Stromal cell of bone marrow (primary cell): ENCODE measurements at places on chromosomes 6 and 20.
A peak's percentile ranks its signal among the peaks of the same experiment; 100 is the strongest.

GRCh38 chr20:32344835-32345506 lies 13.2 kb upstream of the ASXL1 start:
- DNase-seq = no peak

GRCh38 chr20:4025679-4026078 lies 10.3 kb upstream of the RNF24 start:
- no peak for DNase-seq

- no peak for DNase-seq
Observed at GRCh38 chr20:4632876-4633275, 88.8 kb upstream of the PRND start.

DNA sequence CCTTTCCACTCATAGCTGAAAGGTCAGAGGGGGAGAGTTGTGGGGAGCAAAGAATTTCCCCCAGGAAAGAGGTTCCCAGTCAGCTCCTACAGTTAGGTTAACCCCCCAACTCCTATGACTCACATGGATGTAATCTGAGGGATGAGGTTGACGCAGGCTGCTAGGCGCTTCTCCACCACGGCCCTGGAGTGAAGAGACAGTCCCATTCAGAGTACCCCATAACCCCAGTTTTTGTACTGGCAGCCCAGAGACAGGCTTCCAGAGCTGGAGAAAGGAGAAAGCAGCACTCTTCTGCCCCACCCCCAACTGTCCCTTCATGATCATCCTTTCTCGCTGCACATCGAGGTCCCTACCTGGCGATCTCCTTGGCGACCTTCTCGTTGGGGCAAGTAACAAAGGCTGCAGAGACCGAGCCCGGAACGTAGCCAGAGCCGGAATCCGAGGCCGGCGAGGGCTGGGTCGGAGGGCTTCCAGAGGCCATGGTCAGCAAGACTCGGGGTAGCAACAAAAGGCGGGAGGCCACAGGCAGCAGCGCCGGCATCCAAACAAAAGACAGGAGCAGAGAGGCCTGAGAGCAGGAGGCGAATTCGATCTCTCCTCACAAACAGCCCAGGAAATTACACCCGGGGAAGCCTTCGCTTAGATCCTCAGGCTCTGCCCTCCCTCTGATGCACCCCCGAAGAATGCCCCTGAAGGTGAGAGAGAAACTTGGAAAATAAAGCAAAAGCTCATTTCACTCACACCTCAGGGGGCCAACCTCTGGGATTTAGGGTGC lies 592 bp downstream of the CUTA start:
- DNase-seq = peak; percentile 69

DNA sequence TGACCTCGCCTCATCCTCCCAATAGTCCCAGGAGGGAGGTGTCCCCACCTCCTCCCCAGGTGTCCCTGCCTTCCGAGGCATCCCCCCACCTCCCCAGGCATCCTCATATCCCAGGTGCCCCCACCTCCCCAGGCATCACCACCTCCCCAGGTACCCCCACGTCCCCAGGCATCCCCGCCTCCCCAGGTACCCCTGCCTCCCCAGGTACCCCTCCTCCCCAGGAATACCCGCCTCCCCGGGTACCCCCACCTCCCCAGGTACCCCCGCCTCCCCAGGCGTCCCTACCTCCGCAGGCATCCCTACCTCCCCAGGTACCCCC lies 198.9 kb downstream of the SYNDIG1 start:
- no peak for DNase-seq

GRCh38 chr6:47484616-47485015 lies 7.0 kb downstream of the CD2AP start:
- DNase-seq = peak; percentile 70

- DNase-seq = no peak
Observed at GRCh38 chr6:121305957-121306607, 28.2 kb downstream of the TBC1D32 start.

- no peak for DNase-seq
Observed at GRCh38 chr6:42028234-42029061, 21.9 kb upstream of the TAF8 start.

DNA sequence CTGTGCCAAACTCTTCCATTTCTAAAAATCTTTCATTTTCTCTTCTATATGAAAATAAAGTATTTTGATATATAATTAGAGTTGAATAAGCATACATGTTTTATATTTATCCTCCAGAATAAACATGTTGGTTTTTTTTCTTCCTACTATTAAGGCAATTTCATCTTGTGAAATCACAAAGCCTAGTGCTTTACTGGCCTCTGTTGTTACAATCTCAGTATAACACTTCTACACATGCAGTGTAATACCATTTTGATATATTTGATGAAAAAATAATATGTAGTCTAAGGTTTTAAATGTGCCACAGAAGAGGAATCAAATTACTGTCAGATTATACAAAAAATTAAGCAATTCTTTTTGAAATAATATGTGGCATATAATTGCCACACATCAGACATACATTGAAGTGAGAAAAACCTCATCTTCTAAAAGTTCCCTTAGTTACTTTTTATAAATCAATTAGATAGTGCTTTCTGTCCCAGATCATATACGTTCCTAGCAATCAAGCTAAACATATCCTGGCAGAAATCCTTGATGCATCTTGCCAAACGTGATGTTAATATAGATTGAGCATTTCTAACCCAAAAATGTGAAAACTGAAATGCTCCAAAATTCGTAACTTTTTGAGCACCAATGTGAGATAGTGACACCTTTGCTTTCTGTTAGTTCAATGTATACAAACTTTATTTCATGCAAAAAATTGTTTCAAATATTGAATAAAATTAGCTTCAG lies 225.1 kb upstream of the MANEA start:
- no peak for DNase-seq

DNA sequence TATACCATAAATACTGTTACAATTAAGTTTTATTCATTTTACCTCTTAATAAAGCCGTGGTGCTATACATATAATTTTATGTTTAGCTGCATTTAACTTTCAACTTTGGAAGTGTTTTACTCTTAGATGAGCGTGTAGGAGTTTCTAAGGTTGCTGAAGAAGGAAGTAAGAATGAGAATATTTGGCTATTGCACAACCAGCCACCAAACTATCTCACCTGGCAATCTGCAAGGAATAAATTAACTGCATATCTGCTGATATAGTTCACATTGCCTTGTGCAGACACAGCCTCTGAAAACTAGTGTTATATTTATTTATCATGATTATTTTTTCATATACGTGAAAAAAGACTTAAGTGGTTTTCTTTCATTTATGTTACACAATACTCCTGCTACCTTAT lies 230.4 kb downstream of the PLCB1 start:
- DNase-seq = no peak

DNA sequence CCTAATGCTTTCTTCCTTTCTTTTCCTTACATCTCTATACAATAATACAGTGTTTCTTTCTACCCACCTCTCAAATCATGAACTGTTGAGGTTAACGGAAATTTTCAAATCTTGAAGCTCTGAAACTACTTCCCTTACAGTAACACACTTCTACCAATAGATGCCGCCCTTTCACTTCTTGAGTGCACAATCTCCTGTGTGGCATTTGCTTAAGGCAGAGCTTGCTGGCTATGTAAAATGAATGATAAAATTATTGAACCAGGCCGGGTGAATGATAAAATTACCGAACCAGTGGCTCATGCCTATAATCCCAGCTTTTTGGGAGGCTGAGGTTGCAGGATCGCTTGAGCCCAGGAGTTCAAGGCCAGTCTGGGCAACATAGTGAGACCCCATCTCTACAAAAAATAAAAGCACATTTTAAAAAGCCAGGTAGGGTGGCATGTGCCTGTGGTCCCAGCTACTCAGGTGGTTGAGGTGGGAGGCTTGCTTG lies 56.8 kb downstream of the KCNS1 start:
- peak; percentile 70 for DNase-seq

- DNase-seq = no peak
Observed at GRCh38 chr6:145148776-145149175, 586.5 kb downstream of the EPM2A start.

- DNase-seq = no peak
Observed at GRCh38 chr6:169783971-169784820, 32.8 kb downstream of the ERMARD start.

DNA sequence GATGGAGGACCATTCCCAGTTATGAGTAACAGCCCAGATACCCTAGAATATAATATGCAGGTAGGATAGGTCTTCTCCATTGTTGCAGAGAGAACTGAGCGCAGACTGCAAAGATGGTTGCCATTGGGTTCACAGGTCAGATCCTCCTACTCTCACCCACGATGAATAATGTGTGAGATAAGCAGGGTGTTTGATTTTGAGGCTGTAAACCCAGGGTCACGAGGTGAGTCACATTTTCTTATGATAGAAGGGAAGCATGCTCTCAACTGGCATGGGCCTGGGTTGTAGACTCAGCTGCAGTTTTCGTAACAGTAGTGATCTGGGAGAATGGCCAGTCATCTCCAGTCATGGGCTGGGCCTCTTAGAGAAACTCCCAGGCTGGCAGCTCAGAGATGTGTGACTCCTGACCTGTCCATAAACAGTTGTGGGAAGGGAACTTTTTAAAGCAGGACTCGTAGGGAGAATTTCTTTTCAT lies 74.2 kb downstream of the CD164 start:
- peak; percentile 97 for DNase-seq

DNA sequence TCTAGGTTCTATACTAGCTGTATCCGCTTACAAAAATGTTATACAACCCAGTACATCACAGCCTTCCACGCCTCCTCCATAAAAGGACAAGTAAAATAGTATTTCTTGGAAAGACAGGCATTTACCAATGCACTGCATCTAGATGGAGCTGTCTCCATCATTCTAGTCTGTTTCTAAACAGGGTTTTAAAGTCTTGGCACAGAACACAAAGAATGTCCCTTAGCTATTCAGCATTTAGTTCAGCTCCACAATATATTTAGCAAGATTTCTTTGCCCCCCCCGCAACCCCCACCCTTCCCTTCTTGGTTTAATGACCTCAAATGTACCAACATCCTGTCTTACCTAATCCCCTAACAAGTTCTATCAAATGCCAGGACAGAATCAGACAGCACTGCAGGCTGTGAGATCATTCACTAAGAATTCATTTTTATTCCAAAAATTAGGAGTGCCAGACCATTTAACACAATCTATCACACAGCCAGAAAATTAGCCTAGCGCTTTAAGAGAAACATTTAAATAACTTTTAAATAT lies 198.6 kb downstream of the BACH2 start:
- DNase-seq = peak; percentile 86

DNA sequence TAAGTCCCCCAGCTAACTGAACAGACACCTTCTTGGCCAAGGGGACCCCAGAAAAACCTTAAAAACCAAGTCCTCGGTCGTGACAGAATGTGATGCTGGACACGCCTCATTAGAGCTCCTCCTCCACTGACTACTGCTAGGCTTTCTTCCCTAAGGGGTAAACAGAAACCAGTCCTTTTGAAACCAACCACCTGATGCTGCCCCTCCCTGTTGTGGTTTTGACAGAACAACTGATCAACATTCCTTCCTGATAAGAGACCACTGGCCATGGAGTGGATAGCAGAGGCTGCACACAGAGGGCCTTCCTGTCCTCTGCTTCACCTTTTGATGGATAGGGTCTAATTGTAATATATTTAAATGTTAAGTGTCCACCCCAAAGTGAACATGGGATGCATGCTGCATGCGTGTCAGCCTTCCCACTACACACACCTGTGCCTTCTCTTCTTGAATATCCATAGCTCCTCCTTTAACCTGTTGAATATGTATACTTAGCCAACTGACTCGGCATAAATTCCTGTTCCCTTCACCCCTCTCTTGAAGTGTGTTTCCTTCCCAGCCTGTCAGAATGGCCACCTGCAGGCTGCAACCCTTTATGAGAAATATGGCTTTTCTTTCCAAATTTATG lies 27.9 kb upstream of the SLC2A12 start:
- no peak for DNase-seq

- no peak for DNase-seq
Observed at GRCh38 chr6:2187826-2188225, 57.6 kb downstream of the GMDS start.

DNA sequence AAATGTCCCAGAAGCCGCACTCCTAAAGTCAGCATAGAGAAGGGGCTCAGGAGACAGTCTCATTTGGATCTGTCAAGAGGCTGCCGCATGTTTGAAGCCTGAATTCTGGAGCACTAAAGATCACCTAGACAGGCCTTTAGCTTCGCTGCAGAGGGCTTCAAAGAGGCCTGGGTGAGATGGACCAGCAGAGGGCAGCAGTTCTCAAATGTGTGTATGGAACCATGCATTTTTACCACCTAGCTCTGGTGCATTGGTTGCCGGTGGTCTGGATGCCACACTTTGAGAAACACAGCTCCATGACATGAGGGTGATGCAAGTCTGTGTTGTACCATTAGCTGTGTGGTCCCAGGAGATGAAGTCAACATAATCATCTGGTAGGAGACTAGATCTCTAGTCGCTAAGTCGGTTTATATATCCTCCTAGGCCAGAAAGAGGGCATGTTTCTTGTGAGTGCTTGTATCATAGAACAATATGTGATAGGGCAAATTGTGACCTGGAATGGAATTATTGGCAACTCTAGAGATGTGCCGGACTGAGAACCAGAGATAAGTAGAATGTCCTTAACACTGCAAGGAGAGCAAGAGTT lies 64.8 kb downstream of the KIAA0319 start:
- peak; percentile 25 for DNase-seq

- DNase-seq = no peak
Observed at GRCh38 chr6:15936503-15936902, 192.4 kb upstream of the MYLIP start.

GRCh38 chr6:41970436-41970846 lies 28.8 kb upstream of the CCND3 start:
- DNase-seq = peak; percentile 75

DNA sequence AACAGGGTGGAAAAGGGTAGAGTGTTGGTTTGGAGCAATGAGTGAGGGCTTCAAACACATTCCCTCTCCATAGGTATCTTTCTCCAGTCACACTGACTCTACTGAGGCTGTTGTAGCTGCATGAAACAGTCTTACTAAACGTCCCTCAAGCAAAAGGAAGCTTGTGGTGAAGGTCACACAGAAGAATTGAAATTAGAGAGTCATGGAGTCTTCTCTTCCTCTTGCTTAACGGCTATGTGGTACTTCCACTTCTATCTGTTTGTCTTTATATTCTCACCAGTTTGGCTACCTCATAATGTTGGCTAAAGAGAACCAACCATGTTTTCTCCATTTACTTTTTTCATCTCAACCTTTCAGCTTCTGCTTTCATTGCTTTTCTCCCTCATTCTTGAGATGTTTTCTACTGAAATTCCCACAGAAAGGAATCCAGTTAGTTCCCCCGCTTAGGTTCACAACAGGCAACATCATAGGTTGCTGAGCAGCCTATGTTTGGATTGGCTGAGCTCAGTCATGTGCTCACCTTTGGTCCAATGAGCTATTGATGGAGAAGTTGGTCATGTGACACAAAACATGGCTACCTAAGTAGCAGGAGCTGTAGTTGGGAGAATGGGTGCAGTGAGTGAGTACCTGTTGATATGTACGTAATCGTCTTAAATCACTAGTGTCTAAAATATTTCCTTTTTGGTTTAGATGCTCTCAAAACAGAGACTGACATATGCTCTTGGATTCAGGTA lies 99.8 kb downstream of the SNAP25 start:
- DNase-seq = no peak

DNA sequence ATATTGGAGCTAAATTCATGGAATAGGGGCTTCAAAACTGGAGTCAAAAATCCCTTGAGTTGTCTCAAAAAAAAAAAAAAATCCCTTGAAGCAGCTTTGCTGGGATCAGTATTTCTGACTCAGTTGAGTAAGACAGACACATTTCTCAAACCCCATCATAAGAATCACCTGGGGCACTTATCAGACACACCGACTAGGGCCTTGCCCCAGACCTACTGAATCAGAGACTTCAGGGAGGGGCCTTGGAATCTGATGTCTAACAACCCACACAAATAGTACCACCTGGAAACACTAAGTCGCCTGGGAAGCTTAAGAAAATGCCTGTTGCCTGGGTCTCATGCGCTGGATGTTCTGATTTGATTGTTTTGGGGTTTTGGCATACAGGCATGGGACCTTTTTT lies 44.9 kb upstream of the RNF144B start:
- no peak for DNase-seq
